ENCODE measurements at places on chromosomes 5 and 9.
A peak's percentile ranks its signal among the peaks of the same experiment; 100 is the strongest.

DNA sequence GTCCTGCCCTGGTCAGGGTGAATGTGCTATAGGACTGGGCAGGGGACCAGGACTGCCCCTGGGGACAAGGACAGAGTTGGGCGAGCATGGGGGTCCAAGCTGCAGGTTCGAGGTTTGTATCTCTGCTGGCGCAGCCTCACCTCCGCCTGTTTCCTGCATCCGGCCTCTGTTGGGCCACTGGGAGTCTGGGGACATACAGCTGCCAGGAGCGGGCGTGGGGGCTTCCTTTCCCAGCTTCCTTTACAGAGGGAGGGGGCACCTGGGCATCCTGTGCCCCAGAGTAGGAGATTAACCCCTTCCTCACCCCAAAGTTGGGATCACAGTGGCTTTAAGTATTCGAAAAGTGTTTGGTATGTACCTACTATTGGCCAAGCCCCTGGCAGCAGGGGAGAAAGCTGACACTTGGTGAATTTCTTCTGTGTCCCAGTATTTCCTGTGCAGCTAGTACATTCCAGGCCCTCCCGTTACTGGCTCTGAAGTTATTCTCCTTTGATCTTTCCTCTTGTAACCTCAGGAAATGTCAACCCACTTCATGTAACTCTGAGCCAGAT, 19.0 kb downstream of the OLFML2A start:
- no peak for DNase-seq

- peak; percentile 53 for DNase-seq
Measured at GRCh38 chr9:93084471-93084881, 11.5 kb upstream of the CARD19 start.

DNA sequence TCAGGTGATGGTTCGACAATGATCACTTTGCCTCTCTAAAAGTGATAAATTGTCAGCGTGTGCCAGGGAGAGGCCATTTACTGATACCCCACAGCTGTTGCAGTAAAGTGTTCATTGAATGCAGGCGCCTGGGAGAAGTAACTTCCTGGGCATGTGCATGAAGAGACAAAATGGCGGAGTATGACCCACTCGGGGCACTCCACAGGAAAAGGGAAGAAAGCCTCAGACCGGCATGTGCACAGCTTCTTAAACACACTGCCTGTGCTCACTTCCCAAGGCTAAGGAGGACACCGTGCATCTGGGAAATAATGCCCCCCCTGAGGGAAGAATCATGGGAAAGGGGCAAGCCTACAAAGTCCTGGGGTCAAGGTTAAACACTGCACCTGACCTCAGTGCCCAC, 329.5 kb downstream of the ICE1 start:
- DNase-seq = no peak

DNA sequence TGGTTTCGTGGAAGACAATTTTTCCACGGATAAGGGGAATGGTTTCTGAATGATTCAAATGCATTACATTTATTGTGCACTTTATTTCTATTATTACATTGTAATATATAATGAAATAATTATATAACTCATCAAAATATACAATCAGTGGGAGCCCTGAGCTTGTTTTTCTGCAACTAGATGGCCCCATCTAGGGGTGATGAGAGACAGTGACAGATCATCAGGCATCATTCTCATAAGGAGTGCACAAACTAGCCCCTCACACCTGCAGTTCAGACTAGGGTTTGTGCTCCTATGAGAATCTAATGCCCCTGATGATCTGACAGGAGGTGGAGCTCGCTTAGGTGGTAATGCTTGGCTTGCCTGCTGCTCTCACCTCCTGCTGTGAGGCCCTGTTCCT, 6.4 kb downstream of the ISCA1 start:
- no peak for DNase-seq

DNA sequence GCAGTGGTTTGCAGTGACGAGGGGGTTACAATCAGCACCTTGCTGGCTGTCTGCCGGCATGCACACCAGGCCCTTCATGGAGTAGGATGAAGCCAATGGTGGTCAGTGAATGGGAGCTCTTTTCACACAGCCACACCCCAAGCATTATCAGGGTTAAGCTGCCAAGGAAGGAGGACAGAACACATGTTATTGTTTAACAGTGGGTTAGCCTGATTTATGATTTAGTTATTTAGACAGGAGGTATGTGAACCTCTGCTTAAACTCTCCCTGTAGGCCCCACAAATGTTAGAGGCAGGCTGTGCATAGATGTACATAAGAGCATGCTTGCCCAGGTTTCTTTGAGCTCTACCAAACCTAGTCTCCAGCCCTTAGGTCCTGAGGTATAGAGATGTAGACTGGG, 262.9 kb downstream of the SPOCK1 start:
- DNase-seq = no peak

DNA sequence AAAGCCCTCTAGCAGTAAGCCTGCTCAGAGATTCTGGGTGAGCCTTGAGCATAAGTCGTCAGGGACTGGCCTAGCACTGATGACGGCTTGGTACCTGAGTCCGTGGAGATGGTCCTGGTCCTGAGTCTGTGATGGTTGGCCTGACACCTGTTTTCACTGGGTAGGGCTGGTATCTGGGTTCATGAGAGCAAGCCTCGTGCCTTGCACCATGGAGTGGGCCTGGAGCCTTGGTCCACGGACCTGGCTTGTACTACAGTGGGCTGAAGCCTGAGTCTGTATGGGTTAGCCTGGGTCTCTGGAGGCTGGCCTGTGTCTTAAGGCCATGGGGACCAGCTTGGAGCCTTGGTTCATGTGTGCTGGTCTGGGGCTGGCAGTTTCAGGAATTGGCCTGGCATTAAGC, 310.3 kb upstream of the ISL1 start:
- DNase-seq = no peak

DNA sequence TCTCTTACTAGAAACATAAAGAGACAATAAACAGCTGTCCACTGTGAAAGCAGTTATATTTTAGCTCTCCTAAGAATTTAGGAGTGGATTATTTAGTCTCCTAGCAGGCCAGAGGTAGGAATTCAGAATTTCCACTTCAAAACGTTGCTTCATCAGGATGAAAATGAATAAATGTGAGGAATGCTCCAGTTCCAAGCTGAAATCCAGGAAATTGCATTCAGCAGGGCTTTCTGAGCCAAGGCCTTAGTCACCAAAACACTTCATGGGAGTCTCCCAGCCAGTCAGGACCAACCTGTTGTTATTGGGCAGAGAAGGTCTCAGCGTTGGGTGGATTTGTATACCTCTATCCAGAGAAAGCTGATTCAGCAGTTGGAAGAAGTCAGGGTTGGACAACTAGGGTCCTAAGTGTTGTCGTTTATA, 1040.3 kb downstream of the TLE1 start:
- DNase-seq = peak; percentile 75

DNA sequence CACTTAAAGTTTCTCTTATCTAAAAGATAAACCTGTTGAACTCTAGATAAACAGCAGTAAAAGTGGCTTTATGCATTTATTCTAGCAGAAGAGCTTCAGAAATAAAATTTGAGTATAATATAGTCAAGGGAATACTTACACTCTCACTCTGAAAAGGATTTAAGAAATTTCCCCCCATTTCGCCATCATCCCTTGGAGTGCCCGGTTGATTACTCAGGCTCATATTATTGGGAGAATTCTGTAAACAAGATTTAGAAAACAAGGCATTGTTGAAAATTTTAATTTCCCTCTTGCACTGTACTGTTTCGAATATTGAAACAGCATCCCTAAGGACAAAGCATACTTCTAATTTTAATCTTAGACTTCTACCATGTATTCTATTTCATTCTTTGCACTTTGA, 34.5 kb upstream of the ACOT12 start:
- DNase-seq = no peak

DNA sequence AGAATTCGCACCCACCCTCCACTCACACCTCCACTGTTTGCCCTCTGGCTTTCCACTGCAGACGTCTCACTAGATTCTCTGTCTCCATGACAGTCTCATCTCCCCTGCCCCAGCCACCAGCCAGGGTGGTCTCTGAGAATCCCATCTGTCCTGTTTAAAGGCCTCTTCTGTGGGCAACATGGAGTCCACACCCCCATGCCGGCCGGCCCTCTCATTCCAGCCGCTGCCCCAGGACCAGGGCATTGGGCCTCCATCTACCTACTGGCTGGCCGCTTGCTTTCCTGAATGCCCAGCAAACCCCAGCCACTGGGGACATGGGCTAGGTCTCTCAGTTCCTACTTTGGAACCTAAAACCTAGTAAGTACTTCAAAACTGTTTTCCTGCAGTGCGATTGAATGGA, 65.6 kb upstream of the RUFY1 start:
- DNase-seq = no peak

GRCh38 chr5:111762895-111763294, 5.9 kb upstream of the NREP start:
- DNase-seq = no peak

- DNase-seq = no peak
Measured at GRCh38 chr5:104241046-104241445, 678.5 kb upstream of the NUDT12 start.

- DNase-seq = no peak
Measured at GRCh38 chr5:2112173-2113025, 229.7 kb upstream of the IRX4 start.

GRCh38 chr9:122188369-122188768, 28.7 kb downstream of the MORN5 start:
- DNase-seq = no peak

GRCh38 chr5:1083823-1084605, 27.8 kb downstream of the SLC12A7 start:
- DNase-seq = no peak

GRCh38 chr9:89189215-89189614, 10.6 kb upstream of the SHC3 start:
- DNase-seq = no peak

DNA sequence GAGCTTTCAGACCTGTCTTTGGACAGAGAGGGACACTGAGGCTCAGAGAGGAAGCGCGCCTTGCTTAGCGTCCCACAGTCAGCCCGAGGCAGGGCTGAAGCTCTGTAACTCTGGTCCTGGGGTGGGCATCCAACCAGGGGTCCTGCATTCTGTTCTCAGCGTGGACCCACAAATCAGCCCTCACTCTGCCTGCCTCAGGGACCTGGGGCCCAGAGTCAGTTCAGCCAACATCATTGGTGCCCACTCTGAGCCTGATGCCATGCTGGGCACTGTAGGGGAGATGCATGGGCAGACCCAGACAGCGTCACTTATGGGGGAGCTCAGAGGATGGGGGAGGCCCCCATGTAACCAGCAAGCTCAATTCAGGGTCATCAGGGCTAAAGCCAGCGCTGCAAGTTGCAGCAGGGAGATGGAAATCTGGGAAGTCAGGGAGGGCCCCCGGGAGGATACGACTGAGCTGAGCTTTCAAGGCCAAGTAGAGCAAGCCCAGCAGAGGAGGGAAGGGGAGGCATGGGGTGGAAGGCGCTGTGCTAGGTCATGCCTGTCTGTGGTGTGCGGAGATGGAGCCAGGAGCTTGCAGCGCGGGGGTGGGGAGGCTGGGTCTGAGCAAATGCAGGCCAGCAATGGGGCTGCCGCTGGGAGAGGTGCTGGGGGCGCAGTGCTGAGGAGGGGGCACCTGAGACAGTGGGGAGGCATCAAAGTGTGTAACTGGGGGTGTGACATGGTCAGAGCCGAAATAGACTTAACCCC, 21.1 kb downstream of the CORO2A start:
- no peak for DNase-seq

DNA sequence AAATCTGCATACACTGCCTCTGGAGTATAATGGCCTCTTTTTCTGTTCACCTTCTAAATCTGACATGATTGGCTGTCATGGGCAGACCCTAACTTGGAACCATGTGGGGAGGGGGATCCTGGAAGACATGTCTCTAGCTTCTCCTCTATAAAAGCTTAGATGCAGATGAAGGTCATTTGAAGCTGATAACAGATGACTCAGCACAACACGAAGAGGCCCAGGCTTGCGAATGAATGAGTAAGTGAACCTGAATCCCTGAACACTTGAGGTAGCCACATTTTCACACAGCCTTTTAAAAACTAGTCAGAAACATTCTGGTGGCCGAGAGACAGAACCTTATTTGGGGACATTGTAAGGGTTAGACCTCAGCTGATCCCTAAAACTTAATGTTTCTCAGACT, 282.6 kb downstream of the ELAVL2 start:
- DNase-seq = no peak

DNA sequence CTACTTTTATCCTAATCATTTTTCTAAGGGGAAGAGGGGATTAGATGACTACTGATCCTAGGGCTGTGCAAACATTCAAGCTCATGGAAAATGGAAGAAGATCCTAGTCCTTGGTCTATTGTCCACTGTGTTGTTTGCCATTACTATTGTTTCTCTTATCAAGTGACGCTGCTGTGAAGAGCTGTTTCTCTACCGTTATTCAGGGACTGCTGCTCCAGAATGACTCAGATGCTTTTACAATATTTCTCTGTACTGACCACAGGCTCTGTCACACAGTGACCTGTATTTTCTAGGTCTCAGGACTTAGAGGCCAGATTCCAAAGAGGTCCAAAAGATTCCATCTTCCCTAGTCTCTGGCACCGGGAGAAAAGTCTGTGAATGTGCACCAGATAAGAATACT, 159.5 kb upstream of the CHD1 start:
- DNase-seq = no peak

DNA sequence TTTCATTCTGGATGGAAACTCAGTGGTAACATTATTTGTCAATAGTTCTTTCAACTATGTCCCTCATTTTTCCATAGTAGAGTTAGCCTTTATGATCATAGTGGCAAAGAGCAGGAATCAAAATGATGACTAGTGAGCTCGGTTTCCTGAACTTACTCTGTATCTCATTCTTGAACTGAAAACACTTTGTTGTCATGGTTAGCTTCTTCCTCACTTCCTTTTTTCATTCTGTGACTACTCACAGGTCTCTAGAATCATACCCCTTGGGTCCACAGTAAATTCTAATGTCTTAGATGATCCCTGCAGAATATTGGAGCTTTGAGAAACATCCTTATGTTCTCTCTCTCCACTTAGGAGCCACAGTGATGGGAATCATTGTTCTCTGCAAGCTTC, 29.4 kb upstream of the RECK start:
- no peak for DNase-seq

GRCh38 chr9:4855841-4856240, 63.1 kb downstream of the RCL1 start:
- peak; percentile 78 for DNase-seq

DNA sequence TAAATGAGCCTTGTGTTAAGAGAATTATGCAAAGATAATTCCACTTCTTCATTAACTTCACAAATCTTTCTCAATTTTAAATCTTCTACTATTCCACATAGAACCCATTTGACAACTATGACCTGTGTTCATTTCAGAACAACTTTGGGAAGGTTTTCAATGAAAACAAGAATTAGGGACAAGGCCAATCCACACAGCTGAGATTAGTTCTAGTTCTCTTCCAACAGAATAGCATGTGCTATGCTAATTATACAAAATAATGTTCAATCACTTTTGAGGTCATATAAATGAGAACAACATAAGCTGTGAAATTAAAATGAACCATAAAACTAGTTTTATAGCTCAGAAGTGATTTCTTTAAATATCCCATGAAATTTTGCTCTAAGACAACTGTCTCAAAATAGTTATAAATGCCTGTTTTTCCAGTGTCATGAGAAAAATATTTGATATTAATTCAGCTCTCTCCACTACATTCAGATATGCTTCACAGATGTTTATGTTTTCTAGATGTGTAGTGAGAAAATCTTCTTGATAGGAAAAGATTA, 7.2 kb upstream of the LHFPL2 start:
- no peak for DNase-seq

GRCh38 chr5:181149806-181150733, 2.7 kb downstream of the OR2V2 start:
- DNase-seq = no peak

Data from coronary artery (tissue), 2 donors.